Stimulated activated CD4-positive, alpha-beta T cell treated with anti-CD3 and anti-CD28 coated beads, Interleukin-2, amount 100 ng/mL, for 4 hours (primary cell): ENCODE measurements at places on chromosomes 6 and 20.

DNA sequence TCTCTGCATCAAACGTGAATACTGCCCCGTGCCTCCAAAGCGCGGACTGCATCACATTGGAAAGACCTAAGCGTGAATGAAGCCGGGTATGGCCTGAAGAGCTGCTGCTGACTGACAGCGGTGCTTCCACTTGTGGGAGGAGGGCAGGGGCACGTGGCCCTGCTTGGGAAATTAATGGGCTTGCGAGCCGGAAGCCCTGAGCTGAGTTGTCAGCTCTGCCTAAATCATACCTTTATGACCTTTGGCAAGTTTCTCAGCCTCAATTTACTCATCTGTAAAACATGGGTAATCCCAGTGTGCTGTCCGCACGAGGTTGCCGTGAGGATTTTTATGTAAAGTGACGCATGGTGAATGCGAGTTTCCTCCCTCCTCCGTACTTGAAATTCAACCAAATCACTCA, 67.0 kb upstream of the FOXQ1 start:
- DNase-seq = no peak

DNA sequence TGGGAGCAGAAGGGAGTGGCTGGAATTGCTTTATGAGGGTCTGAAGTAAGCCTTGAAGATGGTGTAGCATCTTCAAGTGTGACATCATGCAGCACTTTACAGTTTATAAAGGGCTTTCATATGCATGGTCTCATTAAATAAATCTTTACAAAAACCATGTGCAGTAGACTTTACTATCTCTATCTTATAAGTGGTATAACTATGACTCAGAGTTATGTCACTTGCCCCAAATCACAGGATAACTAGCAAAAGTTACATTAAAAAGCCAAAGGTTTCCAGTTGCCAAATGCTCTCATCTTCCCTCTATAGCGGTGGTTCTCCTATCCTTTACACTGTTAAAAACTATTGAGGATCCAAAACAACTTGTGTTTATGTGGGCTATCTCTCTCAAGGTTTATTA, 687.7 kb upstream of the MARCKS start:
- no peak for DNase-seq

GRCh38 chr6:147774856-147775255, 266.4 kb downstream of the SAMD5 start:
- no peak for DNase-seq

- DNase-seq = no peak
Observed at GRCh38 chr6:157838718-157839430, 15.8 kb downstream of the SNX9 start.

DNA sequence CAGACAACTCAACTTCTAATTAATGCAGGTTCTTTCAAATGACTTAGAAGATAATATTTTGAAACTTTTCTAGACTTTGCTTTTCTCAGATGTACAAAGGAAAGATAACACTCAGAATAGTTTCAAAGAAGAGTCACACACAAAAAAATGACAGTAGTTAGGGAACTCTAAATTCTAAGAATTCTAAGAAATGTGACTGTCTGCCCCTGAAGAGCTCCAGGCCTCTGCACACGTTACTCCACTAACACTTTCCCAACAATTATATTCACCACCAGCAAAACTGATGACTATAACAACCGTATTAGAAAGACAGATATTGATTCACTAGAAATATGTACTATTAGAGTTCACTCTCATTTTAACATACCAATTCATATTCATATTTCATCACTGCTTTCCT, 133.3 kb upstream of the SMLR1 start:
- no peak for DNase-seq
